CD4-positive, alpha-beta T cell treated with Interleukin-10 for 1 hour (primary cell): ENCODE measurements at places on chromosomes 7 and 10.
A peak's percentile ranks its signal among the peaks of the same experiment; 100 is the strongest.

DNA sequence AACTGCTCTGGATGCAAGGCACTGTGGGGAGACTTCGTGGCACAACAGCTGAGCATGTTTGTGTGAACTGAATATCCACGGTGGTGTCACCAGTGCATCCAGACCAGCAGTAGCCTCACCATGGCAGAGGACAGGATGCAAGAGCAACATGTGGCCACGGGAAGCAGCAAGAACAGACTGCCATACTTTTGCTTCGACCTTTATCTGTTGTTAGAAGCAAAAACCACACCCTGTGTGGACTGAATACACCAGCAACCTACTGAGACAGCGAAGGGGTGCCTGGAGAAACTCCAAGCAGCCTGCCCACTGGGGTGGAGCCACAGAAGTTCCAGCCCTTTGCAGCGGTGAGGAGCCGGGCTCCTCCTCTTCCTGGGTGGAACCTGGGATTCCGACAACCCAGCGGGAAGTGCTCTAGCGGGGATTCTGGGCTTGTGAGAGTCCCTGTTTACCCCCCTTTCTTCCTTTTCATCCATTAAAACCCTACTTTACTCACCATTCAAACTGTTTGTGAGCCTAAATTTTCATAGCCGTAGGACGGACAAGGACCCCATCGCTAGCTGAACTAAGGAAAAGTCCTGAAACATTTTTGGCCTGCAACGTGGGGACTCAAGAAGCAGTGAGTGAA, 584.9 kb downstream of the GRM8 start:
- no peak for DNase-seq

- DNase-seq: no peak
These were observed 249.2 kb downstream of the PHTF2 start for GRCh38 chr7:78047800-78048199.

- DNase-seq: no peak
These were observed 79.8 kb upstream of the PTN start for GRCh38 chr7:137423321-137423720.

- DNase-seq: peak; percentile 23
These were observed 737 bp downstream of the CNNM2 start for GRCh38 chr10:102918817-102919245.

GRCh38 chr7:48130658-48131108, 40.6 kb upstream of the ABCA13 start:
- DNase-seq: no peak

DNA sequence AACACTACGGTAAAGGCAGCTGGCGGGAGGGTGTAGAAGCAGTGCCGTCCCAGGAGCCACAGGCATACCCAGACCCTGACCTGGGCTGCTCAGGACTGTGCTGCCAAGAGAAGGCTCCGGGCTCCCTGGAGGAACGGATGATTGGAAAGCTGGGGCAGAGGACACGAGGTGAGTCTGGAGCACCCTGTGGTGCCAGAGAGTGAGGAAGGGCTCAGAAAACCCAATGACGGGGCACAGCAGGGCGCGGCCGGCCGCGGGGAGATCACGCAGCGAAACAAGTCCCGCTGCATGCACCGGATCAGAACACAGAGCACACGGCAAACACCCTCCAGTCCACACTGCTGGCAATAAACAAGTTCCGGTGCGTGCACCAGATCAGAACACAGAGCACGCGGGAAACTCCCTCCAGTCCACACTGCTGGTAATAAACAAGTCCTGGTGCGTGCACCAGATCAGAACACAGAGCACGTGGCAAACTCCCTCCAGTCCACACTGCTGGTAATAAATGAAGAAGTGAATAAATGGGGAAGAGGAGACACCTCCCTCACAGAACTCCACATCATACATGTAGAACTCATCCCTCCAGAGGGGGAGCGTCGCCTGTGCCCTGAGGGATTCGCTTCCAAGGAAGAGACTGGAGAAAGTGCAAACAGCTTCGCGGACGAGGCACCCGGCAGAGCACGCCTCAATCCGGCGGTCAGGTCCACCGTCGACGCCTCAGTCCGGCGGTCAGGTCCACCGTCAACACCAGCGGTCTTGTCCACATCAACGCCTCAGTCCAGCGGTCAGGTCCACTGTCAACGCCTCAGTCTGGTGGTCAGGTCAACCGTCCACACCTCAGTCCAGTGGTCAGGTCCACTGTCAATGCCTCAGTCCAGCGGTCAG, 265.0 kb downstream of the MAD1L1 start:
- DNase-seq: no peak

- no peak for DNase-seq
These were observed 166.7 kb downstream of the EVX1 start for GRCh38 chr7:27409311-27409710.

GRCh38 chr10:132479603-132480221, 57.9 kb upstream of the INPP5A start:
- DNase-seq: no peak

DNA sequence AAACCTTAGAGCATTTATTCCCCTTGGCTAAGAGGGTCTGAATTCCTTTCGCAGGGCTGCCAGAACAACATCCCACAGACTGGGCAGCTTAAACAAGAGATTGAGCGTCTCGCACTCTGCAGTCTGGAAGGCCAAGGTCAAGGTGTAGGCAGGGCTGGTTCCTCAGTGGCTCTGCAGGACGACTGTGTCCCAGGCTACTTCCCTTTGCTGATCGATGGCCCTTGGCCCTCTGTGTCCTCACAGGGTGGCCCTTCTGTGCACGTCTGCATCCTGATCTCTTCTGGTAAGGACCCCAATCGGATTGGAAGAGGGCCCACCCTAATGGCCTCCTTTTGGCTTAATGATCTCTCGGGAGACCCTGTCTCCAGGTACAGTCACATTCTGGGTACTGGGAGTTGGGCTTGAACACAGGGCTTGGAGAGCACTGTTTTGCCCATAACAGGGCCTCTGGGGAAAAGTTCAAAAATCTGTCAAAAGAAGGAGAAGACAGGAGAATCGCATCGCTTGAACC, 35.1 kb upstream of the DNAJB6 start:
- DNase-seq: no peak

DNA sequence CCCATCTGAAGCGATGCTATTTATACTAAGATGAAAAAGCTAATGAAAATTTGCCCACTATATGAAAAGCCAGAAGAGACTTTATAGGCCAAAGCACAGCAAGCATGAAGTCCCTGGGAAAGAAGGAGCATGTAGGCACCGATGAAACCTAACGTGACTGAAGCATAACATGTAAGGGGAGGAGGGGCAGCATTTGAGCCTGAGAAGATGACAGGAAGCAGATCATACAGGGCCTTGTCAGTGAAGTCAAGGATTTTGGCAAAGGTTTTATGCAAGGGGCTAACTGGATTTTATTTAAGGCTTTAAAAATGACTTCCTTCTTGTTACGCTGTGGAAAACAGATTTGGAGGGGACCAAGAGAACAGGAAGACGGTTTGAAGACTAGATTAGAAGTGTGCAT, 744.0 kb downstream of the PHTF2 start:
- DNase-seq: no peak

- DNase-seq: no peak
These were observed 649.1 kb downstream of the TNS3 start for GRCh38 chr7:46932676-46933424.

DNA sequence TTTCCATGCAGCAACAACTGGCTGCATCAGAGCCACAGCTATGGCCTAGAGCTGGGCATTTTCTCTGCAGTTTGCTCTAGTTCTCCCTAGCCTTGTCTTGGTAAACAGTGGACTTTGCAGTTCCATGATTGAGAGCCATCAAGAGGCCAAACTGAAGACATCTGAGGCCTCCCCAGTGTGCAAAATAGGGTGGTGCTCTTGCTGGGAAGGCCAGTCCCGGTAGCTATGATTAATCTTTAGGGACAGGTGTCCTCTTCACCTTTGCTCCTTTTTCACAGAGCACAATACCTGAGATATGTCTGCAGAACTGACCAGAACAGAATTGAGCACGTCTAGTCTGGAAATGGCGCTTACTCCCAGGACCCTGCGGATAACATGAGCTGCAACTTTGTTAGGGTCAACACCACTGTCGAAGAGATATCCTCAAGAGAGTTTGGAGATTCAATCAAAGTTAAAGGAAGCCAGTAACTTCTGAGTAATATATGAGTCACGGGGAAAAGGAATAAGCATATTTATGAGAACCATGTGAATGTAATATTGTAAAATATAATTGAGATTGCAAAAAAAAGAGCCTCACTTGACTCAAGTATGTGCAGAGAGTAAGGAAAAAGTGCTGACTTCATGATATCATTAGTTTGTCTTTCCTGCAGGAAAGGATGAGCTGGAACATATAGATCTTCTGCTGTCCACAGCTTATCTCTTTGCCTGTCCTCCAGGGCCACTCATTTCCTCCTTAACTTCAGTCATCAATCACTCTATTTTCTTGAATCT, 76.7 kb downstream of the ANK3 start:
- DNase-seq: no peak

DNA sequence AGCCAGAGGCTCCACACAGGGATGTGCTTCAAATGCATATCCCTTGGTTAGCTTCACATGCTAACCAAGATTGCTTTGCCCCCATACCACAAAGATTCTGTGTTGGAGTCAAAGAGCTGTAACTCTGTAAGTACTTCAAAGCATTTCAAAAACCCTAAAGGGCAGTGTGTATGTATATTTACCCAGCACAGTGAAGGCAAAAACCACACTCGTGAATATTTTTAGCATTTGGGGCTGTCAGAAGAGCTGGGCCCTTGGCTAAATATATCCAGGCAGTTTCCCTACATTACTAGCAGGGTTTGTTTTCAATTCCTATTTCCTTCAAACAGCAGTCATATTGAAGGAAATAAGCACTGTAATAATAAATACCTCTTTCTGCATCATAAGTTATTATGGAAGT, 84.2 kb upstream of the STEAP1B start:
- DNase-seq: no peak
